ENCODE measurements at places on chromosomes 11 and 22.

DNA sequence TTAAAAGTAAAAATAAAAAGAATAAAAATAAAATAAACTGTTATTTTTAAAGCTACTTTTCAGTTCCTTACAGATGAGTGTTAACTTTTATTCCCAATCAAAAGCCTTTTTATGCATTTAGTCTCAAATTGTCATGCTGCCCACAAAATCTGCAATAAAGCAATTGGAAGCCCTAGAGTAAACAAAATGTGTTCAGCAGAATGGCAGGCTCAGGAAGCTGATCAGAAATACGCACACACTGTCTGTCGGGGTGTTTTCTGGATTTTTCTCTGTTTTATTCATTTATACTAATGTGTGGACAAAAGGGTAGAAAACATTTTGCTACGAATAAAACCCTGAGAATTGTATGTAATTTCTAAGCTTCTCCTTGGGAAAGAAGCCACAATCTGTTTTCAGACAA, 162.8 kb downstream of the RCN1 start:
- DNase-seq: no peak

- DNase-seq: no peak
These were observed 40.2 kb downstream of the CELF1 start for GRCh38 chr11:47512701-47513100.

DNA sequence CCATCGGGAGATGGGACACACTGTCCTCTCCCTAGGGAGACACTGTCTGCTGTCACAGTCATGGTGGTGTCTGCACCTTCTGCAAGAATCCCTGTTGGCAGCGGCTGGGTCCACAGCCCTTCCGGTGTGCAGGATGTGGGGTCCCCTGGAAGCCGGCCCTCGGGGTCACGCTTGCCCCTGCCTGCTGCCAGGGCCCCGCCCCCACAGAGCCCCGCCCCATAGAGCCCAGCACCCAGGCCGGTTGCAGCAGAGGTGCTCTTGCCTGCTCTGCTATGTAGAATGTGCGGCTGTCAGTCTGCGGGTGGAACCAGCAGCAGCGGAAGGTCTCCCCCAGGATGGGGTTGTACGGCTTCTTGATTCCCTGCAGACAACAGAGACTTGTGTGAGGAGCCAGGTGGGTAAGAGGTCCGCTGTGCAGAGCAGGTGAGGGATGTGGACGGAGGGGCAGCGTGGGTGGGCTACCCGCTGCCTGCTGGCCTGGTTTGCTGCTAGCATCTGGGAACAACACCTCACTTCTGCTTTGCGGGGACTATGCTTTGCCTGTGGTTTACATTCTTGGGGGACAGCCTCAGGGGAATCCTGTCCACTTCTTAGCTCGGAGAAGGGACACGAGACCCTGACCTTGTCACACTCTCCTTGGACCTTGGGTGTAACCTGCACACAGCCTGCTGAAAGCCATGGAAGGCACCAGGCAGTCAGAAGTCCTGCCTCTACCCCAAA, 44.9 kb upstream of the CARS1 start:
- no peak for DNase-seq

DNA sequence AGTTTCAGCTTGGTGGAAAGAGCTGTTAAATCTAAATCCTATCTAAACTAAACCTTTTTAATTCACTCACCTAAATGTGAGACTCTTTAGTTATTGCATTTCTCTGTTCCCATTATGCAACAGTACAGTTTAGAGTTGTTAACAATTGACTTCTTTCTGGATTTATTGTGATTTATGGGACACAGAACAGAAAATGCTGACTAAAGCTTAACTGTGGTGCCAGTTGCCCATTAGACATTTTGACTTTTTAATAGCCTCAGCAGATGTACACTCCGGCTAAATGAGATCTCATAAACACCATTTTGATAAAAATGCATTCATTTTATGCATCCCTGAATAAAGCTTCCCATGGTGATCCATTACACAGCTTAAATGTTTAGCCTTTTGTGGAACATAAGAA, 356.6 kb downstream of the CASP12 start:
- no peak for DNase-seq

- no peak for DNase-seq
These were observed 1.2 kb downstream of the CSRP3 start for GRCh38 chr11:19200410-19201201.
